ENCODE measurements at places on chromosomes 13 and 19.

- DNase-seq: no peak
These were observed 1.2 kb downstream of the WDR83 start for GRCh38 chr19:12667731-12668302.

GRCh38 chr13:102878481-102878880 is 32.6 kb downstream of the ERCC5 start:
- no peak for DNase-seq

- no peak for DNase-seq
These were observed 4.3 kb downstream of the RRAS start for GRCh38 chr19:49635530-49636232.

DNA sequence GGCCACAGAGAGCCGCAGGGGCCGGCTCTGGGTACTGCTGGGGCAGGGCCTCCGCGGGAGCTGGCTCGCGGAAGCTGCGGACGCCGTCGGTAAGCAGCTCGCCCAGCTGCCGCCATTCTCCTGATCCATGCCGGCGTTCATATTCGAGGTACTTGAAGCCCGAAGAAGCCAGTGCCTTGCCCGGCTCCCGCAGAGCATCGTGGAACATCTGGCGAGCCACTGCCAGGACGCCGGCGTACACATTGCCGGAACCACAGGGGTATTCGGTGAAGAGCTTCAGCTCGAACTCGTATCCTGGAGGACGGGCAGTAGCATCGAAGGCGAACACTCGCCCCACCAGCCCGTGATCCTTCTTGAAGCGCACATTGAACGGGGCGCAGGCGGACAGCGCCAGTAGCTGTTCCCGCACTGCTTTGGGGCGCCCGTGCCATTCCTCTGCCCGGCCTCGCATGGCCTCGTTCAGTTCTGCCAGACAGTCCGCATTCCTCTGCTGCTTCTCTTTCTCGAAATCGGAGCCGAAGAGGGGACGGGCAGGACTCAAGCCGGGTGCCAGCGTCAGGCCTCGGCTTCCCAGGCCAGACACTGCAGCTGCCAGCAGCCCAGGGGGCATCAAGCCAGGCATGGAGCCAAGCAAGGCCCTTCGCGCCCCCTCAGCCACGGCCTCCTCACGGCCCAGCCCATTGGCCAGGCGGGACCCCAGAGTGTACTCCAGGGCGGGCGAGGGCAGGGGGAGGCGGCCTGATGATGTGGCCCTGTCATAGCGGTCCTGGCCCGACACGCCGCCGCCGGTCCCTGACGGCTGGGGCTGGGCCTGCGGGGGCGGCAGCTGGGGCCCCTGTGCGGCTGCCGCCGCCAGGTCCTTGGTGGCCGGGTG is 1.0 kb downstream of the IRF2BP1 start:
- no peak for DNase-seq

GRCh38 chr13:41224113-41225110 is 30.0 kb upstream of the KBTBD7 start:
- no peak for DNase-seq

- DNase-seq: no peak
These were observed 54.1 kb downstream of the WDFY2 start for GRCh38 chr13:51638216-51638871.

DNA sequence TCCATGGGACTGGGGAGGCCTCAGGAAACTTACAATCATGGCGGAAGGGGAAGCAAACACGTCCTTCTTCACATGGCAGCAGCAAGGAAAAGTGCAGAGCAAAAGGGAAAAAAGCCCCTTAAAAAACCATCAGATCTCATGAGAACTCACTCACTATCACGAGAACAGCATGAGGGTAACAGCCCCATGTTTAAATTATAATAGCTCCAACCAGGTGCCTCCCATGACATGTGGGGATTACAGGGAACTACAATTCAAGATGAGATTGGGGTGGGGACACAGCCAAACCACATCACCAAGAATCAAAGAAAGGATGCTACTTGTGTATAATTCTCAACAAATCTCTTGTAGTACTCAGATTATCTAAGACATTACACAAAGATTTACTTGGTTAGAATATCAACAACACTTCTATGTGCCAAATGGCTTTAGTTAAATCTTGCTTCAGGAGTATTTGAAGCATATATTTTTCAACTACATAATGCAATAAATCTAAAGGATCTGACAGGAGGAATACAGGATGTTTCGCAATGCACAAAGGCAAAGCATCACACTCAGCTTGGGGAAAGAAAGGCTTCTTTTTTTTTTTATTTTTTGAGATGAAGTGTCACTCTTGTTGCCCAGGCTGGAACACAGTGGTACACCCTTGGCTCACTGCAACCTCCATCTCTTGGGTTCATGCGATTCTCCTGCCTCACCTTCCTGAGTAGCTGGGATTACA is 180.0 kb downstream of the LHFPL6 start:
- no peak for DNase-seq

DNA sequence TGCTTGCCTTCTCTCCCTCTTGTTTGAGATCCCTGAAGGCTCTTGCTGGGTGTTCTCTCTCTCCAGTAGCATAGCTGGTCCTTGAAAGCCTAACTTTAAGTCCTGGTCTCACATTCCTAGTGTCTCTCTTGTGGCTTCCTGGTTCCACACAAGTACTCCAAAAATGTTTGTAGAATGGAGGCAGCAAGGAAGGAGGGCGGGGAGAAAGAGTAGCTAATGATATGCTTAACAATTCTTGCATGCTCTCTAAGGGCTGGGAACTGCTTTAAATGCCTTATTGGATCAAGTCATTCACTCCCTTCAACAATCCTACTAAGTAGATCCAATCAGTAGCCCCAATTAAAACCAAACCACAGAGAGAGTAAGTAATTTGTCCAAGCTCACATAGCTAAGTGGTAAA is 357.3 kb downstream of the KLF5 start:
- no peak for DNase-seq

- DNase-seq: no peak
These were observed 10.0 kb upstream of the IGFL3 start for GRCh38 chr19:46134527-46134926.

DNA sequence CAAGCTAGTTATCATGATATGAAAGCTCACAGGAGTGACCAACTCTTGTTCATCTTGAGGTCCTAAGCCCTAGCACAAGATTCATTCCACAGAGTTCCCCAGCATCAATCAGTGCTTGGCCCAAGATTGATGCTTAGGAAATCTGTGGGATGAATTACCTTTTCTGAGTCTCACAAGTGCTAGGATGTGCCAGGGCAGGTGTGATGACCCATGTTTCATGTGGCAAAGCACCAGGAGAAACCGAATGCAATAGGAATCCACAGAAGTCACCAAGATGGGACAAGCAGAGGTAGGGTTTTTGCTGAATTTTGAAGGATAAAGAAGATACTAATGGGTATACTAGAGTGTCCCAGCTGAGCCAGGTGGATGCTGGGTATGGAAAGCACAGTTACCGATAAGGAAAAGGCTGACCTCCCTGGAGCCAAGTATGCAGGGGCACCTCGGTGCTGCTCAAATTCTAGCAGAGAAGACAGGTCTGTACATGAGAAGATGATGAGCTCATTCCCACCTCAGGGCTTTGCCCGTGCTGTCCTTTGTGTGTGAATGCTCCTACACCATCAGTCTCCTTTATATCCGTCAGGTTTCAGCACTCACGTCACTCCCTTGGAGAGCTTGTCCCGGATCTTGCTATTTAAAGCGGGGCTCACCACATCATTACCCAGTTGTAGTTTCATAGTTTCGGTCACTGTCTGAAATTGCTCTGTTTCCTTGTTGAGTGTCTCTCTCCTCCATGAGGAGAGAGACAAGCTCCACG is 168.9 kb upstream of the TSC22D1 start:
- no peak for DNase-seq

- DNase-seq: no peak
These were observed 713 bp downstream of the KRI1 start for GRCh38 chr19:10565028-10565566.

- no peak for DNase-seq
These were observed 11.2 kb upstream of the LYPD3 start for GRCh38 chr19:43476606-43477005.

- DNase-seq: no peak
These were observed 13.2 kb downstream of the LCP1 start for GRCh38 chr13:46168783-46169182.

GRCh38 chr13:49240017-49240416 is 7.7 kb upstream of the CDADC1 start:
- no peak for DNase-seq

- DNase-seq: no peak
These were observed 3.3 kb downstream of the SIX5 start for GRCh38 chr19:45765702-45766295.

DNA sequence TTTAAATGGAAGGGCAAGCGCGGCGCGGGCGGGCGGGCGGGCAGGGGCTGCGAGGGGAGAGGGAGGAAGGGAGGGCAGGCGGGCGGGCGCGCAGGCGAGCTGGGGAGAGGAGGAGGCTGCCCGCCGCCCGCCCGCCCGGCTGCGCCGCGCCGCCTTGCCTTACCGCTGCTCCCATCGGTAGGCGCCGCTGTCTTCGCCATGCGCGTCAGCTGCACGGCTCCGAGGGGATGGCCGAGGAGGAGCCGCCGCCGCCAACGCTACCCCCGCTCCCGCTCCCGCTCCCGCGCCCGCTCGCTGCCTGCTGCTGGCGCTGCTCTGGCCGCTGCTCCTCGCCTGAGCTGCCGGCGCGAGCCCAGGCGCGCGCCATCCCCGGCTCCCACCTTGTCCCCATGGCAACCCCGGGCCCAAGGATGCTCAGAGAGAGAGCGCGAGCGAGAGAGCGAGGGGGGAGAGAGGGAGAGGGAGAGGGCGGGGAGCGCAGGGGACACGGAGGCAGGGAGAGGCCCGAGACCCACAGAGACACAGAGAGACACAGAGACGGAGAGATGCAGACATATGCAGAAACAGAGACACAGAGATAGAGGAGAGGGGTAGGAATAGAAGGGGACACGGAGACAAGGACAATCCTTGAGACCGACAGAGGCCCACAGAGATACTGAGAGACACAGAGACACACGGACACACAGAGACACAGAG is 40.3 kb downstream of the DEDD2 start:
- DNase-seq: no peak

GRCh38 chr13:49904729-49905456 is 31.2 kb downstream of the SPRYD7 start:
- DNase-seq: no peak

- DNase-seq: no peak
These were observed 94.5 kb downstream of the LIG4 start for GRCh38 chr13:108120856-108121255.

GRCh38 chr13:27411341-27411740 is 13.1 kb upstream of the GTF3A start:
- no peak for DNase-seq

GRCh38 chr13:113053801-113054604 is 51.6 kb upstream of the F7 start:
- no peak for DNase-seq

- DNase-seq: no peak
These were observed 1181.9 kb downstream of the OLFM4 start for GRCh38 chr13:54210397-54211049.

- no peak for DNase-seq
These were observed at the start of gene SEMA6B for GRCh38 chr19:4559569-4559968. Gene SEMA6B, minus strand, starts transcription at chr19:4559684. Its CDS starts 1,227 bp downstream, at chr19:4558457.

- DNase-seq: no peak
These were observed 154.9 kb downstream of the STK24 start for GRCh38 chr13:98422046-98422445.

DNA sequence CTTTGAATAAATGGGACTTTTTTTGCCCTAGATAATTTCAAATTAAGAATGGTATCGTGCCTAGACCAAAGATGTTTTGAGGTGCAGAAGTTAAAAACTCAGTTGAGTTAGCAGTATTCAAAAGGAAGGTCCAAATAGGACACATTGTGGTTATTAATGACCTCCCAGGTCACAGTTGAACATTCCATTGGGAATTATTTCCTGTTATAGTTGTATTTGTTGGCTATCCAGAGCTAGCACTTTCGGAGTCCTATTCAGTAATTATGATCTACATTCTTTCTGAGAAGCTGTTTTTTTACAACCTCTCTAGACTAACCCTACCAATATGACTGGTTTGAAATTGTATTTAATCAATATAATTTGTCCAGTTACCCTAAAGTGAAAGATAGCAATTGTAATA is 83.7 kb downstream of the MAB21L1 start:
- DNase-seq: no peak

DNA sequence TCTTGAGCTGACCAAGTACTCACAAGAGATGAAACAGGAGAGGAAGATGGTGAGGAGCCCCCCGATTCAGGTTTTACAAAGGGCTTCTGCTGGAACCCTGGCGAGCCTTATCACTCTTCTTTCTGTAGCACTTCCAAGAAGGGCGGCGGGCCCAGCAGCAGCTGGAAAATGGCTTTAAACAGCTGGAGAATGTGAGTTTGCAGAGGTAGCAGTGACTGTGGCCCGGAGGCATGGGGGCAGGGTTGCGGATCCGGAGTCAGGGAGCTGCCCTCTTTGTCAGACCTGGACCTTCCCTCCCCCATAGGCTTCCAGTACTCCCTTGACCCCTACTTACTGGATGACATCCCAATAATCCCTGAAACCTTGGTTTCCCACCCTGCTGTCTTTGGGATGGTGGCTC is 3.6 kb downstream of the TRIP10 start:
- no peak for DNase-seq

GRCh38 chr19:12695096-12695495 is 1.3 kb downstream of the FBXW9 start:
- no peak for DNase-seq

DNA sequence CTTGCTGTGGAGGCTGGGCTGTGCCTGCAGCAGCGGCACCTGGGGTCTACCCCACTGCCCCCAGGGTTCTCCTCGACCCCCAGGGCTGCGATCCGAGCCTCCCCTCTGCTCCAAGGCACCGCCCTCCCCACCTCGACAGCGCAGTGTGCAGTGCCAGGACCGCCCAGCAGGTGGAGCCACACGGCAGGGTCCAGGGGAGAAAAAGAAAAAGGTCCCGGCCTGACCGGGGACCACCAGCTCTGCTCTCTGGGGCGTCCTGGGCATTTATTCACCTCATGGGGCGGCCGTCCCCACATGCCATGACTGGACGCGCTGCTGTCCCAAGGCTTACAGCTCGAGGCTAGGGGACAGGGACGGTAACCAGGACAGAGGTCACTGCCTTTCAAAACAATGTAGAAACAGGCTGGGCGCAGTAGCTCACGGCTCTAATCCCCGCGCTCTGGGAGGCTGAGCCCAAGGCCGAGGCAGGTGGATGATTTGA is 10.6 kb downstream of the REXO1 start:
- no peak for DNase-seq

DNA sequence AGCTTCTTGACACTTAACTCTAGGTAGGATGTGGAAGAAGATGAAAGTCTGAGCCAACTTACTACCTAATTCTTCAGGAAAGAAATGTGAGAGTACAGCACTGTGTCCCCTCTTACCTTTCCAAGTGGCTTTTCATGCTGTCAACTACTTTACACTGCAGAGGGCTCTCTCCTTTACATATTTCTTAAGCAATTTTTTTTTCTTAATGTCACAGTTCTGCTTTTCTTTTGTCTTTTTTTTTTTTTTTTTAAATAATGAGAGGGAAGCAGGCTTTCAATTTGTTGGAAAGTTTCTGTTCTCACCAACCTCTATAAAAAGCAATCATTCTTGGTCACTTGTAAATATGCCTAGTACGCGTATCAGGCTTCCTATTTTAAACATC is 212.7 kb upstream of the MIR17HG start:
- DNase-seq: no peak

GRCh38 chr19:38209671-38210457 is 14.2 kb downstream of the DPF1 start:
- DNase-seq: no peak

GRCh38 chr13:73216381-73216831 is 157.6 kb downstream of the KLF5 start:
- no peak for DNase-seq
